Subcutaneous preadipocyte (primary cell): ENCODE measurements at places on chromosomes 11 and 22. TPM values are rescaled to one million over a fixed set of nuclear protein-coding genes. Genes with fewer than 3 reads are reported as not detected.

MRPL49 gene
- total RNA-seq: 24.6 and 30.1 TPM in 2 replicates

OR52L1 gene
- total RNA-seq: not detected in 2 replicates

LRRN4CL gene
- total RNA-seq: 16.4 and 38.2 TPM in 2 replicates

MLC1 gene
- not detected in 2 replicates for total RNA-seq

HSD17B12 gene
- total RNA-seq: 123 and 128 TPM in 2 replicates

CEND1 gene
- total RNA-seq: 0.37 and 2.2 TPM in 2 replicates

NLRX1 gene
- total RNA-seq: 10.0 and 12.5 TPM in 2 replicates

PATE2 gene
- total RNA-seq: 0.20 and 0.37 TPM in 2 replicates

SCGB1D2 gene
- not detected in 2 replicates for total RNA-seq

SERPING1 gene
- total RNA-seq: 6.5 and 48.9 TPM in 2 replicates

MCAM gene
- 0.73 and 0.98 TPM in 2 replicates for total RNA-seq

GRIA4 gene
- total RNA-seq: not detected in 2 replicates

GAB4 gene
- total RNA-seq: not detected in 2 replicates

ZBED4 gene
- total RNA-seq: 8.5 and 13.5 TPM in 2 replicates

MS4A4A gene
- total RNA-seq: not detected in 2 replicates

OR2AG1 gene
- under 0.01 TPM in 1 of 2 replicates, not detected in the other for total RNA-seq

TTLL1 gene
- total RNA-seq: 6.1 and 9.9 TPM in 2 replicates
